ENCODE measurements at places on chromosomes 3 and 15.

DNA sequence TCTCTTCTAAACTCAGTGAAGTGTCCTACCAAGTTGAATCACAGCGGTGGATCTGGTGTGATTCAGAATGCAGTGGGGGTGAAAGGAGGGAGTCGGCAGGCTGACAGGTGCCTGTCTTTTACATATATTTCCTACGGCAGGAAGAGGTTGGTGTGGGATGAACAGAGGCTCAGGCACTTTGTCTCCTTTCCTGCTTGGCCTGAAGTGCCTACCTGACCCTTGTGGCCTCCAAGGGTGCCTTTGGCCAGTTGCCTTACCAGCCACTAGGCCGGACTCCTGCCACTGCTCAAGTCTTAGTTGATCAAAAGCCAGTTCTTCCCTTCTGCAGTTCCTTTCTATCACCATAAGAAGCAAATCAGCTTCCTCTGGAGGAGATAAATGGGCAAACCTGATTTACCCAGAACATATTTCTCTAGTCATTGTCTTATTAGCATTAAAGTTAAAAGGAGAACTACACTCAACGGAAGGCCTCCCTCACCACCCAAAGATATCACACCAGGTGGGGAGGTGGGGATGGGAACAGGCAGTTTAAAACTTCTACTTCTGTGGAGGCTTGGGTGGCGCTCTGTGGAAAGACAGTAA, 52.1 kb downstream of the CRTC3 start:
- DNase-seq, result no peak

DNA sequence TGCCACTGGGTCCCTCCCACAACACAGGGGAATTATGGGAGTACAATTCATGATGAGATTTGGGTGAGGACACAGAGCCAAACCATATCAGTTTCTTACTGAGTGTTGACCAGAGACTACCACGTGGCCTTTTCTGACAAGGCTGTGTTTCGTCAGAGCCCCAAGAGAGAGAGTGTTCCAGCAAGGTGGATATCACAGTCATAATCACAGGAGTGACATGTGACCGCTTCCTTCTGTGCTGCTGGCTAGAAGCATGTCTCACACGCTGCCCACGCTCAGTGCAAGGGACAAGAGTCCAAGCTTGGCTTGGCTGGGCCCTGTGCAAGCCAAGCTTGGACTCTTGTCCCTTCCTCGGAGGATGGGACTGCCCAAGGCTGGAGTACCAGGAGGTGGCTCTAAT, 103.2 kb downstream of the GABRG3 start:
- no peak for DNase-seq

DNA sequence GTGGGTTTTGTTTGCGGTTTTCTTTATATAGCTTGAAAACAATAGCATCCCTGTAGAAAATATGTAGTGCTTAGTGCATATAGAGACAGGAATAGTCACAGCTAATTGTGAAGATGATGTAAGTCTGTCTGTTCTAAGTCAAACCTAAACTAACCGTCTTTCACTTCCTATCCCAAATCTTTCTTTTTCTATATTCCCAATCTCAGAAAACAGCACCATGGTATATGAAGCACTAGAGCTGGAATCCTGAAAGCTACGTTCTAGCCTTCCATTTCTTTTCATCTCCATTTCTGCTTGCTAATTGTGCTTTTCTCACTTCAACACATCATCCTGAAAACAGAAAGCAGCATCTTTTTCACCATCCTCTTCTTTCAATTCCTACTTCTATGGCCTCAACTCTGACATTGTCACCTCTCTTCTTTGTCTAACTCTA, 1235.5 kb downstream of the ROBO2 start:
- no peak for DNase-seq

GRCh38 chr3:50264383-50264963, 4.5 kb upstream of the SEMA3B start:
- DNase-seq, result no peak

- no peak for DNase-seq
Observed at GRCh38 chr3:185968168-185968567, 30.4 kb upstream of the TRA2B start.

DNA sequence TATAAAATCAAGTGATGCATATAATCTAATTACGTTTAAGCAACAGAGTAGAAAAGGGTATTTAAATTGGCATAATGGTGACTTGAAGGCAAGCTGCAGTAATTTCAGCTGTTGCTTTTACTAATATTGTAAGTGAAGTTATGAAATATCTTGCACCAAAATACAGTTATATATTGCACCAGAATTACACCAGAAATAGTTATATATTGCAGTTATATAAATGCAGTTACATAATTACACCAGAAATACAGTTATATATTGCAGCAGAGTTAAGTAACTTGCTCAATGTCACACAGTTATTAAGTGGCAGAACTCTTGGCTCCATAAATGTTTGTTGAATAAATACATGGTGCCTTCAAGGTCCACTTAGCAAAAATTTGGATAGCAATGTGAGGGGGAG, 51.4 kb downstream of the PCOLCE2 start:
- DNase-seq, result no peak

- DNase-seq, result no peak
Observed at GRCh38 chr3:16171825-16172224, 2.7 kb upstream of the GALNT15 start.

- no peak for DNase-seq
Observed at GRCh38 chr3:12719541-12719940, 39.5 kb downstream of the TMEM40 start.

- DNase-seq, result no peak
Observed at GRCh38 chr3:38538773-38539353, 42.7 kb downstream of the EXOG start.

DNA sequence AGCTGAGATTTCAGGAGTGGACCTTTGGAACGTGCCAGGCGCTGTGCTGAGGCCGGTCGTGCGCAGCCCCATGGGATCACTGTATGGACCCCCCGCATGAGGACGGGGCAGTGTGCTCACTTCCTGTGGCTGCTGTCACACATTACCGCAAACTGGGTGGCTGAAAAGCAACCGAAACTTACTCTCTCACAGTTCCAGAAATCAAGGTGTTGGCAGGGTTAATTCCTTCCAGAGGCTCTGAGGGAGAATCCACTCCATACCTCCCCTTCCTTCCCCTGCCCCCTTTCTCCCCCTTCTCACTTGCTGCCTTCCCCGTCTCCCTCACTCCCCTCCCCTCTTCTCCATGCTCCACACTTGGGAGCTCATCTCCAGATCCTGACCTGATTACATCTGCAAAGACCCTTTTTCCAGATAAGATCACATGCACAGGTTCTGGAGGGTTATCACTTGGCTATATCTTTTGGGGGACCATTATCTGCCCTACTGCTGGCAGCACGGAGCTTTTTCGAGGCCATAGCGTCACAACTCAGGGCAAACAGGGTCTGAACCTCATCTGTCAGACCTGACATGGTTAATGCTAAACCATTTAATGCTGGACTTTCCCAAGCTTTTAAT, 41.2 kb downstream of the KLF13 start:
- peak; percentile 57 for DNase-seq

GRCh38 chr3:171758109-171758508, 52.2 kb downstream of the PLD1 start:
- DNase-seq, result no peak

DNA sequence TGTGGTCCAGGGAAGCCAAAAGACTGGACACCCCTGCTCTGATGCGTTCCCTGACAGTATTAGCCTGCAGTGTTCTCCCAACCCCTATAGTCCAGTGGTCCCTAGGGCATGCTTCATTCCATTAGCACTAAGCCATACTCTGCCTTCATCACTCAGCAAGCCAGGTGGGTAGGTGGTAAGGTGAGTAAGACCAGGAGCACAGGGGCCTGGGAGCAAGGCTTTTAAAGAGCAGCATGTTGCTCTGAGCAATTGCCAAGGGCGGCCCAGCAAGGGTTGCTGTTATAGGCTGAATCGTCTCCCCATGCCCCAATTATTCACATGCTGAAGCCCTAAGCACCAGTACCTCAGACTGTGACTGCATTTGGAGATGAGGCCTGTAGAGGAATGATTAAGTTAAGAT, 11.0 kb downstream of the CXCR6 start:
- DNase-seq, result no peak

- DNase-seq, result no peak
Observed at GRCh38 chr15:42033214-42033873, 12.5 kb upstream of the PLA2G4E start.

DNA sequence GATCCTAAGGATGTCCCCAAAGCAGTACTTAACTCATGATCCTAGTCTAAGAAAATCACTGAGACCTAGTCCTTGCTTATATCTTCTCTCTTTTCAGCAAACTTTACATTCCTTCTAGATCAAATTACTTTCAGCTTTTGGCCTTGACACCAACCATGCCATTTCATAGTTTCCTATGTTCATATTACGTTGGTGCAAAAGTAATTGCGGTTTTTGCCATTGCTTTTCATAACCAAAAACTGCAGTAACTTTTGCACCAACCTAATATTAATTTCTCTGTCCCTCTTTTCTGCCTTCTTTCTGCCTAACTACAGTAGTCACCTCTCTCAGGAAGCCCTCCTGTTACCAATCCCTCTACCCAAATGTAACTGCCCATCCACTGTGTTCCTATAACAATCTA, 36.8 kb downstream of the CCDC191 start:
- DNase-seq, result no peak

GRCh38 chr3:177481329-177481728, 284.0 kb upstream of the TBL1XR1 start:
- DNase-seq, result no peak

GRCh38 chr15:47124430-47125102, 592.7 kb upstream of the SEMA6D start:
- no peak for DNase-seq

DNA sequence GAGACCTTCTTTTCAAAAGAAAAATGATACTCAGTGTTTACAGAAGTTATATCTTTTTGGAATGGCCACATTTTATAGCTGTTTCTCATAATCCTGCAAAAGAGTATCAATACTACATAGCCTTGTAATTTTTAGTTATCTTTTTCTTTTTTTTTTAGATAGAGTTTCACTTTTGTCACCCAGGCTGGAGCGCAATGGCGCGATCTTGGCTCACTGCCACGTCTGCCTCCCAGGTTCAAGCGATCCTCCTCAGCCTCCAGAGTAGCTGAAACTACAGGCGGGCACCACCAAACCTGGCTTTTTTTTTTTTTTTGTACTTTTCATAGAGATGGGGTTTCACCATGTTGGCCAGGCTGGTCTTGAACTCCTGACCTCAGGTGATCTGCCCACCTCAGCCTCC, 53.6 kb downstream of the ANKRD28 start:
- no peak for DNase-seq

- no peak for DNase-seq
Observed at GRCh38 chr15:43096411-43096810, 9.4 kb downstream of the UBR1 start.

DNA sequence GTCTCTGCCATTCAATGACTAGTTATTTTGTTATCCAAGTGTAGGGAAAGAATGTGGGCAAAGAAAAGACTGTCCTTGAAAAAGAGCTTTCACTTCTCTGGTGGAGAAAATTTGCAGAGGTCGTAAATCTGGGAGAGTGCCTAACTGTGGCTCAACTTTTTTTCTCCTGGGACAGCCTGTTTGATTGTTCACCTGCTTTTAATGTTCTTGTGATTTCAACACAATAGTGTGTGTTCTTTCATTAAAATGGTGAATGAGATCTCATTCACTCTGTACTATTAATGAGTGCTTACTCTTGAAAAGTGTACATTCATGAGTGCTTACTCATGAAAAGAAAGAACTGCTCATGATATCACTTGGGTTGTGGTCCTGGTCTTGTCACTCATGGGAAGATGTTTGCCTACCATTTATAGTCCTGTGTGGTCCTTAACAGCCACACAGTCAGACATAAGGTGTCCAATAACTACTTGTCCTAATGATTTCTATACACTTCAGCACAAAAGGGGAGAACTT, 567.3 kb downstream of the GRM7 start:
- DNase-seq, result no peak

DNA sequence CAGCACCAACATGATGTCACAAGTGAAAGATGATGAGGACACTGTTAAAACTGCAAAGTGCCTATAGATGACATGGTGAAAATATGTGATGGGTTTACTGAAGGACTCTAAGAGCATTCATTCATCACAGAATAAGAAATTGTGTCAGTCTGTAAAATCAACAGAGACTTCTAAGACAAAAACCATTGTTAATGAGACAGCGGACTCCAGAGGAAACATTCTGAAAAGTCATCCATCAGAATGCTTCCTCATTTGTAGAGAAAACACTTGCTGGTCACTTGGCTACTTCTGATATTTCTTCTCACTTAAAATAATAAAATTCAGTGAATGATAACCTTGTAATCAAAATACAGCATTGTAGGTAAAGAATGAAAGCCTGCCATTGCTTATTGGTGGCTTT, 7.3 kb downstream of the PLSCR4 start:
- no peak for DNase-seq

All from MM.1S (cell line).